ENCODE measurements at places on chromosomes 4 and X.

DNA sequence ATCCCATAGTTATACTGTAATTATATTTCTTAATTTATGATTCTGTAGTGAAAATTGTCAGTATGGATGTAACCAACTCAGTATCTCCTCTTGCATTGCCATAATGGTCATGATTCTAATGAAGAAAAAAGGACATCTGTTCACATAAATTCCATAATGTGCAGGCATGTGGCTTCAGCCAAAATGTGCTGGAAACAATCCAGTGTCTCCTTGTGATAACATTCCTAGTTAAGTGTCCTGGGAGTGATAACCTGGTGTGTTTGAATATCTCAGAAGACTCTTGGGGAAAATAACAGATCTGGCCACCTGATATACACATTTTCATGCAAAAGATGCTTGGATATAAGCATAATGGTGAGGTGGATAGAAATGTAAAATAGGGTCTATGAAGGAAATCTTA is 2309.8 kb downstream of the PCDH7 start:
- DNase-seq = no peak

DNA sequence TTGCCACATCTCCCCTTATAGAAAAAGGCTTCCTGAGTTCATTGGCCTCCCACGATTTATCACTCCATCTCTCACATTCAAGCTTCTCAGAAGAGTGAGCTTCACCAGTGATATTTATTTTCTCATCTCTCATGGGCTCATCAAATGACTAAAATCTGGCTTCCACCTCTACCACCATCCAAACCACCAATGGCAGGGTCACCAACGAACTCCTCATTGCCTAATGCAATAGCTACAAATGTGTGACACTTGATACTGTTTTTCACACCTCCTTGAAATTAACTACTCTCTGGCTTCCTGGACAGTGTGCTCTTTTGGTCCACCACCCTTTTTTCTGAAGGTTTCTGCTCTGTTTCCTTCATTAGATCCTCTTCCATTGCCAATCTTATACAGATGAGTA is 129.0 kb downstream of the SH2D1A start:
- DNase-seq = no peak

- DNase-seq = no peak
Measured at GRCh38 chr4:180169394-180169793, 2073.8 kb upstream of the TENM3 start.

GRCh38 chrX:153770601-153771414 is 6.8 kb downstream of the PLXNB3 start:
- DNase-seq = no peak

DNA sequence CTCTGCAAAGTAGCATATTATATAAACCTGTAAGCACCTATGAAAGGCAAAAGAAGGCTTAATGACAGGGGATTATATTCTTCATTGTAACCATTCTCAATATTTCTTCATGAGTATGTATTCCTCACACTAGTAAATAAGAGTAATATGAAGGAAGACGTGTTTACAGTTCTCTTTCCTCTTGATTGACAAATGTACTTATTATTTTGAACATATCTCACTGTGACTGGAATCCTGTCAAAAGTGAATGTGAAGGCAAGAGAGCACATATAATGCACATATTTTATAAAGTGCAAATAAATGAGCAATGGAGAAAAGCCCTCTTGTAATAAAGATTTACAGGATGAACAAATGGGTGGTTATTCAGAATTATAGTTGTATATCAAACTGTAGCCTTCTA is 19.7 kb downstream of the FAM47A start:
- DNase-seq = no peak

DNA sequence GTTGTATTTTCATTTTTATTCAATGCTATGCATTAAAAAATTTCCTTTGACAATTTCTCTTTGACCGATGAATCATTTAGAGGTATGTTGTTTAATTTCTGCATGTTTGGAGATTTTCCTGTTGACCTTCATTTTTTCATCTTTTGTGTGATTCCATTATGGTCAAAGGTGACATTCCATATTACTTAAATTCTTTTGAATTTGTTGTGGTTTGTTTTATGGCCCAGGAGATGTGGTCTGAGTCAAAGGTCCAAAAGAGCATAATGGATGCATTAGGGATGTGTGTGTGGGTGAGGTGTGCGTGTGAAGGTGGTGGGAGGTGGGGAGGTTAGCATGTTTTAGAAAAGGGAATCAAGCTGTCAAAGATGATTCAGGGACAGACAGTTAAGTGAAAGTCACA is 76.0 kb upstream of the GIMD1 start:
- no peak for DNase-seq

DNA sequence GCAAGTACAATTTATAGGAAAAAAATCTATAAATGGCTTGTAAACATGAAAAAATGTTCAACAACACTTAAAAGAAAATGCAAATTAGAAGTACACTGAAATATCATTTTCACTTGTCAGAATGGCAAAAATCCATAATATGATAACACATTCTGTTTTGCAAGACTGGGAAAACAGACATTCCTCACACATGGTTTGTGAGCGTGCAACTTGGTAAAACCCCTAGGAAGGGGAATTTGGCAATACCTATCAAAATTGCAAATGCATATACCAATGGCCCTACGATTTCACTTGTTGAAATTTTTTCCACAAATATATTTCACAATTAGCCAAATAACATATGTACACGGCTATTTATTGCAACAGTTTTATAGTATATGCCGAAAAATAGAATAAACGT is 31.4 kb downstream of the TBC1D9 start:
- no peak for DNase-seq

- DNase-seq = no peak
Measured at GRCh38 chr4:76654791-76655190, 219.8 kb downstream of the SHROOM3 start.

- DNase-seq = no peak
Measured at GRCh38 chr4:181150191-181150590, 1093.0 kb upstream of the TENM3 start.

- no peak for DNase-seq
Measured at GRCh38 chr4:10159671-10160070, 43.1 kb upstream of the WDR1 start.

- DNase-seq = no peak
Measured at GRCh38 chr4:124708517-124709300, 3.8 kb downstream of the ANKRD50 start.

GRCh38 chr4:62835631-62836030 is 1573.6 kb downstream of the TECRL start:
- no peak for DNase-seq

- DNase-seq = no peak
Measured at GRCh38 chr4:143282211-143282707, 54.4 kb upstream of the GAB1 start.

DNA sequence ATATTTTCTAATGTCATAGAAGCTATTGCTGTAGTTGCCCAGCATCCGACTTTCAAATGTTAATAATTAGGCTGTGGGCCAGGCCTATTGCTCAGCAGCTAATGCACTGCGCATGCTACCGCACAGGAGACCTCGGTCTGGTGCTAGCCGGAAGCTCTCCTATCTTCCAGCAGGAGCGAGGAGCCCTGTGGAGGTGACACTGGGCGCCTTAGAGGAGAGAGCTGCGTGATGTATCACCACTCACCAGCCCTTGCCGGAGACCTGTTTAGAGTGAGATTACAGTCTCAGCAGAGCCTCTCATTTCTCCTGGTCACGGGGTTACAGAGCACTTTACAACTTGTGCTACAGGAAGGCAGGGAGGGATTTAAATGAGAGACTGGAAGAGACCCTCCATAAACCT is 31.1 kb upstream of the MID1IP1 start:
- no peak for DNase-seq

GRCh38 chrX:116284400-116284799 is 113.9 kb downstream of the AGTR2 start:
- DNase-seq = no peak

- DNase-seq = no peak
Measured at GRCh38 chr4:42416017-42416416, 18.7 kb downstream of the SHISA3 start.

DNA sequence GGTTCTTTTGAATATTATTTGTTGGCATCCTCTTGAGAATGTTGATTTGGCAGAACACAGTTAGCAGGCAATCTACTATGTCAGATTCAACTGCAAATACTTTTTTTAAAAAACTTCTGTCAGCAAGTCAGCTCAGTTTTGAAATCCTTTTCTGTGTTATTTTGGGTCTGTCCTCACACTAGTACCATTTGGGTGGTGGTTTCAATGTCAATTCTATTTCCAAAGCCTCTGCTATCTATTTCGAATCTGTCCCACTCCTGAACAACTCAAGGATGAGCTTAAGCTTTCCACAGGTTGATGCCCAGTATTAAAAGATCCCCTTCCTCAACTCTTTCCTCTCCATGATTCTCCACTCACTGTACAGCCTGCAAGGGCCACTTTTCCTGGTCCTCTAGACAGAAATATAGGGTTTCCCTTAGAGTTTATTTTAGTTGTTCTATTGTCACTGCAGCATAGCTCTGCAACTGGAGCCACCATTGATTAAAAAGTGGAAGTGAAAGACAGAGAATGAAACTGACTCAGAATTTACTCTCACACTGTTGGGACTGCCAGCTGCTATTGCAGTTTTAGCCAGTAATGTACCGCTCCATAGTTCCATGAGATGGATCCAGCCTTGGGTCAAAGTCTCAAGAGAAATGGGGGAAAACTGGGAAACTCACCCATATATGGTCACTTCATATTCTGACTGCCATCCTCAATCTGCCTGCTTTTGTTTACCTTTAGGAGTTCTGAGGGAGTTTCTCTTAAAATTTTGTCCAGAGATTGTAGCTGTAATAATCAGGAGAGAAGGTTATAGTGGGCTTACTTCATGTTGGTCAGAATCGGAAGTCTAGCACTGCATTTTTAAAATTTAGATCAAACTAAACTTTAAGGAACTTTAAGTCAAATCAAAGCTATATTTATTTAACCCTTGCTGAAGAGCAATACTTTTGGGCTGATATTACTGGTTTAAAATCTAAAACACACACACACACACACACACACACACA is 14.6 kb downstream of the HDX start:
- DNase-seq = no peak

- no peak for DNase-seq
Measured at GRCh38 chr4:101621120-101621519, 169.4 kb upstream of the BANK1 start.

DNA sequence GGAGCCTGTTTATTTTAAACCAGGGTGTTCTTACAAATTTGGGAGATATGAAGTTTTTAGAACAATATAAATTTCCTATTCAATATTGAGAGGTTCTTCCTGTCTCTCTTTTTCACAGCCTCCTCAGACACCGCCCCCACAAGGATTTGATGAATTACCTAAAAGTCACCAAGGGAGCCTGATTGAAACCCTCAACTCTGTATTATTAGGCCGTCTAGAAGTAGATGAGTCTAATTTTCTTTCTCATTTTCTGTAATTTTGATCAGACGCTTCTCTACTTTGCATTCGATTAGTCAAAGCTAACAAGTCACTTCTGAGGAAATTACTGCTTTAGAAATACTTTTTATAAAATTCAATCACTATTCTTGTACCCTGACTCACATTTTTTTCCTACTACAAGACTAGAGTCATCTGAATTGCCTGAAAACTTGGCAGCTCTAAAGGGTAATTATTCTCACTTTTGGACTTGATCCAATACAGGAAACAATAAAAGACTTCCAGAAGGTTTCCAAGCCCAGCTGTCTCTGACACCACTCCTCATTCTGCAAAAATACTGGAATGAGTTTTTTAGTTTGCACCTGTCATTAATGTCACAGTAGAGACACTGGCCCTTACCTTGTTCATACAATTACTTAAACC is 111.2 kb downstream of the ELOVL6 start:
- no peak for DNase-seq

GRCh38 chrX:81286608-81287007 is 84.7 kb downstream of the SH3BGRL start:
- no peak for DNase-seq

DNA sequence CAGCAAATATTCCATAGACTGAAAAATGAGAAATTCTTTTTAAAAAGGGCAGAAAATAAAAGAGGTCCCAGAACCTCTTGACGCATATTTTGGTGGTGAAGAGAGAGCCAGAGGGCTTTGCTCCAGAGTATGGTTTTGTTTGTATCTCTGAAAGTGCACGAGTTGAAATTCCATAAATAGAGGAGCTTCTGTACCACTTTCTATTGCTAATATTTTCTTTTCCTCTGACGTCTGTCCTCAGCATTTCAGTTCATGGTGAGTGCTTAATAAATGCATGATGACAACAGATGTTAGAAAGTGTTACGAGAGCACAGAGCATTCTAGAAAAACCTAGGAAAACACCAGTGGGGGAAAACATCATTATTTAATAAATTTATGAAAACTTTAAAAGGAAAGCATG is 145.6 kb downstream of the AMELX start:
- DNase-seq = no peak

DNA sequence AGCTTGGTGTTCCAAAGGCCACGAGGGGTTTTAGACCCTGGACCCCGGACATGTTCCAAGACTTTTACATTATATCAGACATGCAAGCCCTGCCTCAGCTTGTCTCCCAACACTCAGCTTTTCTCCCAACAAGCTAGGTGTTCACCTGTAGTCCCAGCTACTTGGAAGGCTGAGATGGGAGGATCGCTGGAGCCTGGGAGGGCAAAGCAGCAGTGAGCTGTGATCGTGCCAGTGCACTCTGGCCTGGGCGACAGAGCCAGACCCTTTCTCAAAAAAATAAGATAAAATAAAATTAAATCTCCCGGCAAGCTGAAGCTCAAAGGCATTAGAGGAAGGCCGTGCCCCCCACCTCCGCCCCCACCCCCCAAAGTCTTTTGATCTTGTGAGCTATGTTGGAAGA is 13.7 kb downstream of the CTAG1A start:
- DNase-seq = no peak
